ENCODE measurements at places on chromosomes 5 and 9.
A peak's percentile ranks its signal among the peaks of the same experiment; 100 is the strongest.

- no peak for DNase-seq
Observed at GRCh38 chr9:137079401-137079787, 2.1 kb downstream of the UAP1L1 start.

DNA sequence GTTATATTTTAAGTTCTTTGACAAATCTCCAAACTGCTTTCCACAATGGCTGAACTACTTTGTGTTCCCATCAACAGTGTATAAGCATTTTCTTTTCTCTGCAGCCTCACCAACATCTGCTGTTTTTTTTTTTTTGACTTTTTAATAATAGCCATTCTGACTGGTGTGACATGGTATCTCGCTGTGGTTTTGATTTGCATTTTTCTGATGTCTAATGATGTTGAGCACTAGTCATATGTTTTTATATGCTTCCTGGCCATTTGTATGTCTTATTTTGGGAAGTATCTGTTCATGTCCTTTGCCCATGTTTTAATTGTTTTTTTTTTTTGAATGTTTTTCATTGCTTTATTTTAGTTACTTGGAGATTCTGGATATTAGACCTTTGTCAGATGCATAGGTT is 196.6 kb downstream of the PLK2 start:
- no peak for DNase-seq

DNA sequence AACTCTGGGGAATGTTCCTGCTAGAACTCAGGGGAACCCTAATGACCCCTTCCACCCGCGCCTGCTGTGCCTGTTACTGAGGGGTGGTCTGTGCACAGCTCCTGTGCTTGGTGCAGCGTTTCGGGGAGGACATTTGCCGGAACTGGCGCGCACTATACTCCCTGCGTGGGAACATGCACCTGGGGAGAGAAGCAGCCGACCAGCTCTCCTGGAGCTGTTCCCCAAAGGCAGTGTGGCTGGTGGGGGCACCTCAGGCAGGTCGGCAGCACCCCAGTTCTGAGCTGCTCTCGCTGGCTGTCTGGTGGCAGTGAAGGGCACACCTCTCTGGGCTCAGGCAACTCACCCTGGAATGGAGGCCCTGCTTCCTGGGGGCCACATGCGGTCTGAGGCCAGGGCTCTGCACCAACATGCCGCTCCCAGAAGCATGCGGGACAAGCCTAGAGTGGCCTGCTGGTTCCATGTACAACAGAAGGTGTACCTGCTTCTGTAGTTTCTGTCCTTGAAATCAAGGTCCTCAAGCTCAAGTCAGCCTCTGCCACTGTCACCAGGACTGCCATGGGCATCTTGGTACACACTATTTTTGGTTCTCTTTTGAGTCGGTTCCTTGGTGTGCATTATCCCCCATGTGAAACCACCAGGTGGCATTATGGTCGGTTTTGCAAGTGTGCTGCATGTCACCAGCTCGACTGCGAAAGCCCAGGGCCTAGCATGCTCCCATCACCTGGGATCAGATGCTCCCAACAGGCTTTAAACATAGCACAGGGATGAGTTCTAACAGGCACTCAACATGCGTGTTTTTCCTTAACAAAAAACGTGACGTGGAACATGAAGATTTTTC is 7.8 kb upstream of the MRNIP start:
- peak; percentile 18 for DNase-seq

GRCh38 chr5:138275895-138276294 is 1.5 kb upstream of the GFRA3 start:
- no peak for DNase-seq

DNA sequence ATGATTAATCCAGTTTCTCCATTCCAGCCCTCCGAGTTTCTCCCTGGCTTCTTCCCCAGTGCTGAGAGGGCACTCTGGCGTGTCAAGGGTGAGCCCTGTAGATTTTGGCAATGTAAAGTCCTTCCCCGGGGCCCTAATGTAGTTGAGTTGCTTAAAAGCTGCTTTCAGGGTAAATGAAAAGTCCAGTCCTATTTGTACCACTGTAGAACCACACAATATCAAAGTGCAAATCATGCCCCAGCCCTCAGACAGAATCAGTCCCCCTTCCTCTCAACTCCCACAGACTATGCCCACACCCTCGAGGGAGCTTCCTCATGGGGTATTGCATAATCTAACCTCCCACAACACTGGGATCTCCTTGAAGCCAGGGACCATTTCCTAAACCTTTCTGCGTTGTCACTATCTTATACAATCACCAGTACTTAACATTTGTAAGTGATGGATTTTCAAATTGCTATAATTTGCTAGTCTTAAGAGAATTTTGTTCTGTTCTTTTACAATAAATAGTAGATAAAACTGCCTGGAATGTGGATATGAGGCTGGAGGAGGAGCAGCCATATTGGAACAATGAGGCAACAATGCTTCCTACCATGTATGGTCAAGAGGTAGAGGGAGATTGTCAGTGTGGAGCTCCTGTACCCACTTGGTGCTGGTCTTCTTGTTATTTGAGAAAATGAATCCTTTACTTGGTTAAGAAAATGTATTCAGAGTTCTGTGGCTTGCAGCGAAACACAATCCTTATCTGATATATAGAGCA is 34.4 kb downstream of the ZNF366 start:
- DNase-seq = no peak

DNA sequence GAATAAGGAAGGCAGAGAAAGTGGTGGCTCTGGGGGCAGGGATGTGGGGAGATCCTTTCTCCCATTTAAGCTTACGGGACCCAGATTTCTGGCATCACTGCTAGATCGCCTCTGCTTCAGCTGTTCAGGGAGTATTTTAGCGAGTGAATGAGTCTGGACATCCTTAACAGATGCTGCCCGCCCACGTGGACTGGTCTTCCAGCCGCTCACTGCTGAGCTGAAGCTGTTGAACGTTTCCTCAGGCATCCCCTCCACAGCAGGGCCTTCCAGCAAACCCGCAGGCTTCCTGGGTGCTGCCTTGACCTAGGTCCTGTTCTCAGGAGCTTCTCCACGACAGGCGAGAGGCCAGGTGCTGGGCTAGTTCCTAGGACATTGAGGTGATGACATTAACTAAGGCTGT is 144.4 kb upstream of the EFNA5 start:
- DNase-seq = no peak

- no peak for DNase-seq
Observed at GRCh38 chr9:115373710-115374045, 255.7 kb upstream of the TNC start.

DNA sequence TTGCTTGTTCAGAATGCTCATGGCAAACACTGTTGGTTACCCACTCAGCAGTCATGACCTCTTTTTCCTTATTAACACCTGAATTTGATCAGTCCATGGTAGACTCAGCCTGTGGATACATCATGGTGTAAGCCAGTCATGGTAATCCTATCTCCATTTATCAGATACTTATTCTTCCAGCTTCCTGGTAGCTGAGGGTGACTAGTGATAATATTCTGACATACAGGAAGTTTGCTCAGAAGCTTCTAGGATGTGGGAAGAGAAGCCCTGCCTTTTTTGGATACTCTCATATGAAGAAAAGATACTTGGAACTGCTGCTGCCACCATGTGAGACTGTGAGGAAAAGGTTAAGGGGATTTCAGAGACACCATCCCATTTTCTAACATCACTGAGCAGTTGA is 7.3 kb downstream of the GDA start:
- no peak for DNase-seq

Measured in stimulated activated CD4-positive, alpha-beta T cell treated with anti-CD3 and anti-CD28 coated beads, Interleukin-1b, Interleukin-23, amount 100 ng/mL, for 24 hours (primary cell).